GOT3 (cell line): ENCODE measurements at places on chromosomes 2 and 18.

DNA sequence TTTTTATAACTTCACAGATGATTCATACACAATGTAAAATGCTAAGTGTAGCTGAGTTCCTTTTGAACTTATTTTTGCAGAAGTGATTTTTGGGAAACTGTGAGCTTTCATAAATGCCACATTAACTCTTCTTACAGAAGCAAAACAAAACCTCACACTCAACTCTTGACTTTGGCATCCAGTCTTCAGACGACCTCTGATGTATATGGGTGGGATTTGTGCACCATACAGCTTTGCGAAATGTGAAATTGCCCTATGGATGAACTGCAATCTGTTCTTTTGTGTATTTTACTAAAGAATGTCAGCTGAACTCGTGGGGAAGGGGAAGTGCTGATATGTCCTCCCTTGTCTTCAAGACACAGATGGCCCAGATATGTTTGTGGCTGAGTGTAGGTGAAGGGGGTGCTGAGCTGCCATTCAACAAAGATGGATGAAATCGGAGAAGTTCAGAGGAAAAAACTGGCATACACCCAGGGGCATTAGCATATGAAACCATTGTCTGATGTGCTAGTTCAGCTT is 218.3 kb downstream of the PTGR3 start:
- no peak for DNase-seq

DNA sequence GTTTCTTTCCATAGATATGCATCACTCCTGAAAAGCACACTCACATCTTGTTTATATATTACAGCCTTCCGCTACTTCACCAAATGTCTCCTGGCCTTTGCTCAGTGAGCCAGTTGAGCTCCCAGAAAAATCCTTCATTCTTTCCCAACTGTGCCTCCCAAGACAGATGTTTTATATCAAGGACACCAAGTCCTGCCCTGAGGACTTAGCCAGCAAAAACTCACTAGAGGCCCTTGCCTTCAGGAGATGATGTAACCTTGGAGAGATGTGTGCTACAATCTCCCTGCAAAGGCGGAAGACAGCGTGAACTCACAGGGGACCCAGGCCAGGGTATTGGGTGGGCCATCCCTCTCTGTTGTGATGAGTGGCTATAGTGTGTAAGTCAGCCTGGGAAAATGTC is 86.1 kb upstream of the CTAGE1 start:
- no peak for DNase-seq

GRCh38 chr2:109013051-109013450 is 24.0 kb upstream of the EDAR start:
- DNase-seq: no peak

GRCh38 chr2:203352604-203353255 is 24.5 kb downstream of the ABI2 start:
- DNase-seq: no peak

GRCh38 chr2:70541481-70542020 is 12.1 kb downstream of the TGFA start:
- DNase-seq: no peak

DNA sequence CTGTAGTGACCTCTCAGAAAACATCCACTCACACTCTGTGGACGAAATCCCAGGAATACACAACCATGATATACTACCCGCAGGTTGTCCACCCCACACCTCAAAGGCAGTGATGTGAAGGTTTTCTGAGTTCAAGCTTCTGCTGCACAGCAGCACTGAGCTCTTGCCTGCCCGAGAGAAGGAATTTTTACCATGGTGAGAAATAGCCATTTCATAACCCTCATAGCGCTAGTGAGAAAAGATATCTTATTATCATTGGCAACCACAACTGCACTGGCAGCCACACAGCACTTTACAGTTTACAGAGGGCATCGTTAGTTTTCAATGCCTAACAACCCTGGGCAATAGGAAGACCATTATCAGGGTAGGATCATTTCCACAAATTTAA is 36.9 kb downstream of the NAPG start:
- no peak for DNase-seq

- DNase-seq: peak; percentile 1
Measured at GRCh38 chr18:60053747-60054304, 154.0 kb downstream of the PMAIP1 start.

DNA sequence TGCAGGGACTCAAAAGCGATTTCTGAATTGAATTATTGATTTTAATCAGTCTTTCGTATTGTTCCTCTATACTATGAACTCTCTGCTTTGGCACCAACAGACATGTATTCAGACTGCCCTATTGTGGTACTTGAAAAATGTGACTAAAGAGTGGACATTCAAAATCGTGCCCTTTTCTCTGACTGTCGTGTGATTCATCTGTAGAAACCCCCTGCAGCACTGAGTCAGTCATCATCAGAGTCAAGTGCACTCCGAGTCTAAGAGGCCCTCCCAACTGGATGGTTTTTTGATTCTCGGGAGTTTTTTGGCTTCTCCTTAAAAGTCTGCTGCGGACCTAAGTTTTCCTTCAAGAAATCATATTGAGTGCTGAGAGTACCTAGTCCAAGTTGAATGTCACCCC is 96.4 kb upstream of the FOSL2 start:
- no peak for DNase-seq

DNA sequence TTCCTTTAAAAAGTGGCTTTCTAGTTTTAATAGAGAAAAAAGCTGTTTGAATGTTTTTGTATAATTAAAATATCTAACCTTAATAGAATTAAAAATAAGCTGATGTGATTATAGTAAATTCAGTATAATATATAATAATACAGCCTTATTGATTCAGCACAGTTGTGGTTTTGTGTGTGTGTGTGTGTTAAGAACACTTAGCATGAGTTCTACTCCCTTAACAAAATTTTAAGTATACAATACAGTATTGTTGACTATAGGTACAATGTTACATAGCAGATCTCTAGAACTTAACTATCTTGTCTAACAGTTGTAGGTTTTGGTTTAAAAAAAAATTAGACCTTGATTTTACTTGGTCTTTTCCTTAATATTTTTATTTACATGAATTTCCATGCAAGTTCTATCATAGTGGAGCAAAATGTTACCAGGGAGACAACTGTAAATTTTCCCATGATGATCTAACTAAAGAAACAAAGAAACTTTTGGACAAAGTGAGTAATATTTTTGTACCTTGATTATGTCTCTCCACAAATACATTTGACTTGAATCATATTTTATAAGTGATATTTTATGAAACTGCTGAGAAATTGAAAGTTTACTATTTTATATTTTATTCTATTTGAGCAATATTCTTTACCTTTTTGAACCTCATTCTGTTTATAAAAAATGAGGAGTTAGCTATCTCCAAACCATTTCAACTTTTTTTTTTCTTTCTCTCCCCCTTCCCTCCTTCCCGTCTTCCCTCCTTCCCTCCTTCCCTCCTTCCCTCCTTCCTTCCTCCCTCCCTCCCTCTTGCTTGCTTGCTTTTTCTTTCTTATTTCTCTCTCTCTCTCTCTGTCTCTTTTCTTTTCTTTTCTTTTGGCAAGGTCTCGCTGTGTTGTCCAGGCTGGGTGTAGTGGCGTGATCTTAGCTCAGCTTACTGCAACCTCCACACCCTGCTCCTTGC is 46.3 kb downstream of the ZC3H6 start:
- DNase-seq: no peak
